ENCODE measurements at places on chromosomes 3 and 15.

GRCh38 chr3:150521463-150521862 lies 24.8 kb downstream of the SERP1 start:
- no peak for DNase-seq

GRCh38 chr15:53193149-53193548 lies 403.0 kb upstream of the ONECUT1 start:
- DNase-seq = no peak

GRCh38 chr15:62469478-62469873 lies 304.4 kb upstream of the C2CD4B start:
- no peak for DNase-seq

DNA sequence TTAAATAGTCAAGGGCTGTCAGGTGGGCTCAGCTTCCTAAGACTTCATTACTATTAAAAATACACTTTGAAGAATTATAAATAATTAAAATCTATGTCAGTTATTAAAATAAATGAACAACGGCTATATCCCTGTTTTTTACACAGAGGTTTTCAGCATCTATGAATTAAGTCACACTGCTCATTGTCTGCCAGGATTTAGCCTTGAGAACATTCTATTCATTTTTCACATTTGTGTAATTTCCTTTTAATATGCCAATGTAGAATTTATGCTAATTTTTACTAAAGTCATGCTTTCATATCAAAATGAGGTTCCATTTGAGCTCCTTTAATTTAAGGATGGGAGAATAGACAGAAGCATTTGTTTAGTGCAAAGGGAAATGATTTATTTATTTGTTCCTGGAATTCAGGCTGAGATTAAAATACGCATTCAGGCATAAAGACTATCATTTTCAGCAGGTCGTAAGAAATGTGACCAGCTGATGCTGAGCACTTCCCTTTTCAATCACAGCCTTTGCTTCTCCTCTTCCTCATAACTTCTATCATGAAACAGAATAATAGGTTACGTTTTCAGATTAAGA lies 345.1 kb downstream of the MFSD1 start:
- no peak for DNase-seq

DNA sequence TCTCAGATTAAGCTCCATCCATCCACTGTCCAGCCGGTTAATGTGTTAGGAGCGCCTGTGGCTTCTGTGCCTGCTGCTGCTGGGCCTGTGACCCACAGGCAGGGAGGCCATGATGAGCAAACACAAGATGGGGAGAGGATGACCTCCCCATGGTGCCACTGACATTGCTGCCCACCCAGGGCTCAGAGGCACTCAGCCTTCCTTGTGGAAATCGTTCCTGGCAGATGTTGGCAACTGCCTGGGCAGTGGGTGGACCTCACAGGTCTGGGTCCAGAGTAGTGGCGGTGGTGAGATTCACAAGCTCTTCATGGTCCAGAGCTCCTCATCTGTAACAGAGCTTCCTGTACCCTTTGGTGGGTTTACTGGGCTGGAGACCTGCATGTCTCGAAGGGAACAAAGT lies 38.6 kb downstream of the SCN5A start:
- no peak for DNase-seq

All from CD4-positive, alpha-beta T cell treated with Interleukin-10 for 1 hour (primary cell).